CD8-positive, alpha-beta memory T cell (primary cell): ENCODE measurements at places on chromosomes 5 and 9. TPM values are rescaled to one million over a fixed set of nuclear protein-coding genes. Genes with fewer than 3 reads are reported as not detected.

Gene GARIN3
- not detected for polyA plus RNA-seq

- H3K36me3 ChIP-seq: no peaks in the 10 kb centered on the region
- H3K4me1 ChIP-seq: no peaks in the 10 kb centered on the region
- no peak overlapping the region for H3K27ac ChIP-seq
Observed at GRCh38 chr9:121656941-121657470, 5.6 kb downstream of the DAB2IP start.

DNA sequence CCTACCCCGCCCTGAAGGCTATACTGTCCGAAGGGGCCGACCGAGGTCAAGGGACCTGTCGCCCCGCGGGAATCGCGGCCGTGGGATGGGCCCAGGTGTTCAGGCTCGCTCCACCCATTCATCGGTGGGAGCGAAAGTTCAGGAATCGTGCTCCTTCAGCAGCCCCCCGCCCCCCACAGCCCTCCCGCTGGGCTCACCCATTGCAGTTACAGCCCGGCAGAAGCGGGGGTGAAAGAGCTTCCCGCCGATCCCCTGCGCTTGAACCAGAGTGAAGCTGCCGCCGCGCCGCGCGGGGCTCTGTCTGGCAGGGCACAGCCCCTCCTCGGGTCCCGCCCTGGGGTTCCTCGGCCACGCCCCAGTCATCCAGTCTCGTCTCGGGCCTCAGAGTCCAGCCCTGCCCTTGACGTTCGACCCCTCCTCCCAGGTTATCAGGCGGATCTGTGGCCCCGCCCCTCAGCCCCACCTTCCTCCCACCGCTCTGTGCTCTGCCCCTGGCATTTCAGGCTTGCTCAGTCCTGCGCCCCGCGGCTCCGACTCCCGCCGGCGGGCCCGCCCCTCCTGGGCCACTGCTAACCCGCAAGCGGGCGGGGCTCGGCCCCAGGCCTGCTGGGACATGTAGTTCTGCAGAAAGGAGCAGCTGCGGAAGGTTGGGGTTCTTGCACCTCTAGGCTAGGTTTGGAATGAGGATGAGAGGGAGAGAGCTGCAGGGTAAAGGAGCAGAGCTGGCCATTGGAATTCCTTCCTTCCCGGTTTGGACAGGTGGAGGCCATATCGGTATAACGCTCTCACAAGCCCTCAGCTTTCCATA, at the start of gene MYORG:
Gene MYORG, minus strand, starts transcription at position 303 of the 808 bp plus-strand sequence. CDS start 3,955 bp downstream, outside the sequence.
- H3K27me3 ChIP-seq: no peaks in the 10 kb centered on the region
- no peaks in the 10 kb centered on the region for H3K36me3 ChIP-seq
- DNase-seq: peak; percentile 95
- peak within 1 kb of the TSS; percentile 74 for H3K4me3 ChIP-seq
- H3K27ac ChIP-seq: peak within 1 kb of the TSS; percentile 64
- peaks cover 38% of the 10 kb centered on the region for H3K4me1 ChIP-seq

GRCh38 chr9:123540457-123540856, 184.5 kb downstream of the CRB2 start:
- H3K27ac ChIP-seq: no peak overlapping the region
- no peaks in the 10 kb centered on the region for H3K4me1 ChIP-seq
- no peaks in the 10 kb centered on the region for H3K27me3 ChIP-seq
- no peak for DNase-seq

- no peak overlapping the region for H3K4me3 ChIP-seq
- no peak overlapping the region for H3K27ac ChIP-seq
- DNase-seq: no peak
- no peaks in the 10 kb centered on the region for H3K27me3 ChIP-seq
Observed at GRCh38 chr9:127505396-127506116, 54.2 kb downstream of the LRSAM1 start.

GRCh38 chr5:31962351-31962751, 211.8 kb downstream of the GOLPH3 start:
- no peak for DNase-seq
- H3K36me3 ChIP-seq: no peaks in the 10 kb centered on the region
- no peak overlapping the region for H3K27ac ChIP-seq
- H3K4me3 ChIP-seq: no peak overlapping the region

- no peak overlapping the region for H3K4me3 ChIP-seq
- peaks cover 67% of the 10 kb centered on the region for H3K36me3 ChIP-seq
- DNase-seq: no peak
- no peaks in the 10 kb centered on the region for H3K27me3 ChIP-seq
Observed at GRCh38 chr9:33469891-33470290, 3.8 kb downstream of the NOL6 start.

GRCh38 chr5:109614301-109614700, 75.4 kb upstream of the MAN2A1 start:
- H3K4me3 ChIP-seq: no peak overlapping the region
- H3K36me3 ChIP-seq: no peaks in the 10 kb centered on the region
- H3K27me3 ChIP-seq: no peaks in the 10 kb centered on the region

- no peaks in the 10 kb centered on the region for H3K27me3 ChIP-seq
- no peak overlapping the region for H3K4me3 ChIP-seq
- no peaks in the 10 kb centered on the region for H3K4me1 ChIP-seq
- no peak overlapping the region for H3K27ac ChIP-seq
- no peak for DNase-seq
Observed at GRCh38 chr5:39314591-39314990, 49.7 kb downstream of the C9 start.

DNA sequence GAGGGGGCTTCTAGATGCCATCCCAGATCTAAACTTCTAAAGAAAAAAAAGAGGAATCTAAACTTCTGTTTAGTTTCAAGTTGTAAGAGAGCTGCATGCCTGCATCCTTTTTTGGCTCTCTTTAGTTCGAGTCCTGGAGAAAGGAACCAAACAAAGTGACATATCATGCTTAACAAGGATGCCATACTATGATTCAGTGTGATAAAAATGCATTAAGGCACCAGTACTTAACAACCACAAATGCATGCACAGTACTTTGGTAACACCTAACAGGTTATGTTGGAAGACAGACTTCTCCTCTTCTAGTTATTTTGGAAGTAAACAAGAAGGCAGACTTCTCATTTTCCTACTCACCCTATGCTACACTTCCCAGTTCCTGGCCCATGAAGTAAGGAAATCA, 27.3 kb downstream of the NME5 start:
- no peak overlapping the region for H3K4me3 ChIP-seq
- no peaks in the 10 kb centered on the region for H3K27me3 ChIP-seq
- no peaks in the 10 kb centered on the region for H3K36me3 ChIP-seq
- no peaks in the 10 kb centered on the region for H3K4me1 ChIP-seq
- H3K27ac ChIP-seq: no peak overlapping the region

DNA sequence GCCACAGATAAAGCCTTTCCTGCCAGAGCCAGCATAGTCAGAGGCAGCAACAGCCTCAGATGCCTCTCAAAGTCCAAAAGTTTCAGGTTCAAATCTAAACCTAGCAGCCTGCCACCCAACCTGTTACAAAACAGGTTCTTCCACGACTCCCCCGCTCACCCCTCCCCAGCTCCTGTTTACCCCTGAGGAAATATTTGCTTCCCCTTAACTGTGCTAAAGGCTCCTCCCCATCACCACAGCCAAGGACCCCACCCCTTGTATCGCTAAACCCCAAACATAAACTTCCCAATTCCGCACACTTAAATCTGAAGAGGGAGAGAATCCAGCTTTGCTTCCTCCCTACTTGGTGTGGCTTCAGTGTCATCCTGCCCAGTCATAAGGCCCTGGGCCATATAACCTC, 15.4 kb upstream of the VDAC1 start:
- no peak overlapping the region for H3K27ac ChIP-seq
- H3K4me3 ChIP-seq: no peak overlapping the region
- no peaks in the 10 kb centered on the region for H3K4me1 ChIP-seq
- H3K36me3 ChIP-seq: no peaks in the 10 kb centered on the region
- no peak for DNase-seq
- no peaks in the 10 kb centered on the region for H3K27me3 ChIP-seq

DNA sequence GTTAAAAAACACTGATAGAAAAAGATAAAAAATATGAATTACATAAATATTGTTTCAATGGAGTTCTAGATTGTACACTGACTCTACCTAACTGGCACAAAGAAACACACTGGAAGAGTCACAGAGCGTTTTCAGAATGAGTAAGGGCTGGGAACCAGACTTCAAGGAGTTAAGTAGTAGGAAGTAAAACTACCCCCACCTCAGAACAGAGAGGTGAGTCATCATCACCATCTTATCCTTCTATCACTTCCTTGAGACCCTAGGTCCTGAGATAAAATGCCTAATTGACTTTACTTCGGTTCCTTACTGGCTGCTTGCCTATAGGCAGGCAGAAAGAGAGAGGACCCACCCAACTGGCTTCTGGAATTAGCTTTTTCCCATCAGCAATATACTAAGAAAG, 79.7 kb downstream of the ELAVL2 start:
- no peaks in the 10 kb centered on the region for H3K27me3 ChIP-seq
- no peak for DNase-seq
- no peak overlapping the region for H3K4me3 ChIP-seq
- no peak overlapping the region for H3K27ac ChIP-seq
- H3K4me1 ChIP-seq: no peaks in the 10 kb centered on the region

DNA sequence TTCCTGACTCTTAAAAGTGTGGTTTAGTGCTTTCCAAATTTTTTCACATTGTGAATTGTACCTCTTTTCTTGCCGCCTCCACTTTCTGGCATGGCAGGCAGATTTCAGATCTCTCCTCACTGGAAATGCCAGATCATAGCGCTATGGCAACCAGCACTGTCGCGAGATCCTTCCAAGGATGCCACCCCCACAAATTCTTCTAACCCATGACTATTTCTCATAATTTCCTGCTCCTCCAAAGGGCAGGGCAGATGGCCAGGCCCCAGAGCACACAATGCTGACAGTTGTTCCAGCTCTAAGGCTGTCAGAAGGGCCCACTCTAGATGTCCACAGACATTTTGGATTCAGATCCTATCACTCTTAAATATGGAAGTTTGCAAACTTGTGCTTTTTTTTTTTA, 446.2 kb upstream of the RIOK2 start:
- DNase-seq: no peak
- H3K4me1 ChIP-seq: no peaks in the 10 kb centered on the region
- no peak overlapping the region for H3K4me3 ChIP-seq
- no peak overlapping the region for H3K27ac ChIP-seq
- no peaks in the 10 kb centered on the region for H3K27me3 ChIP-seq
- H3K36me3 ChIP-seq: no peaks in the 10 kb centered on the region

DNA sequence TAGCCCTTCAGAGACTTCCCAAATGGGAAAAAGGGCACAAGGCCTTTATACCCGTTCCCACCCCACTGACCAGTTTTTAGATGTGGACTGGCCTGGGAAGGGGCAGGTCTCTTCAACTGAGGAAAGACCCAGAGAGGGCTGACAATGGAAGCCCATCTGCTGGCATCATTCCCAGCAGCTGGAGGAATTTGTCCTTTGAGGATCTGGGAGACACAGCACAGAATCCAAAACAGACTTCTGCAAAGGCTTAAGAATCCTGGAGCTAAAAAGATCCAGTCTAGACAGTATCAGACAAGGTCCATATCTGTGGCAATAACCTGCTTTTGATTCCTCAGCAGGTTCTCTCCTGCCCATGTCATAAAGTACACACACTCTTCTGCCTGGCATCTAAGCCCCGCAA, 329.2 kb downstream of the TMEM167A start:
- no peak overlapping the region for H3K27ac ChIP-seq
- H3K27me3 ChIP-seq: no peaks in the 10 kb centered on the region
- H3K36me3 ChIP-seq: no peaks in the 10 kb centered on the region
- H3K4me1 ChIP-seq: peaks cover 6% of the 10 kb centered on the region

- H3K4me1 ChIP-seq: no peaks in the 10 kb centered on the region
- DNase-seq: no peak
- H3K36me3 ChIP-seq: no peaks in the 10 kb centered on the region
- H3K4me3 ChIP-seq: no peak overlapping the region
- H3K27me3 ChIP-seq: no peaks in the 10 kb centered on the region
Observed at GRCh38 chr5:31153521-31153920, 40.0 kb upstream of the CDH6 start.

DNA sequence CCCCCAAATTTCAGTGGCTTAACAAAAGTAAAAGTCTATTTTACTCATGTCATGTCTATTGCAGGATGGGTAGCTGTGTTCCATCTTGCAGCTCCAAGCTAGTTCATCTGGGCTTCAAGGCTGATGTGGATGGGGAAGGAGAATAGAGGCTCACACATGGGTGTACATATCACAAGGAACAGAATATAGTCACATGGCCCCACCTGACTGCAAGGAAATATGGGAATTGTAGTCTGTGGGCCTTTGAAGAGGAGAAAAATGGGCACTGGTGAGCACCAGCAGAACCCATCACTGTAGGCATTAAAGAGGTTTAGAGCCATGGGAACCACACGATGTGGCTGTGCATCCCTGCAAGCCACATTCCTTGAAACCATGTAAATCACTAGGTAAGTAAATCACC, 17.9 kb upstream of the TRIO start:
- no peaks in the 10 kb centered on the region for H3K27me3 ChIP-seq
- H3K4me1 ChIP-seq: no peaks in the 10 kb centered on the region
- no peak overlapping the region for H3K27ac ChIP-seq
- no peak overlapping the region for H3K4me3 ChIP-seq

DNA sequence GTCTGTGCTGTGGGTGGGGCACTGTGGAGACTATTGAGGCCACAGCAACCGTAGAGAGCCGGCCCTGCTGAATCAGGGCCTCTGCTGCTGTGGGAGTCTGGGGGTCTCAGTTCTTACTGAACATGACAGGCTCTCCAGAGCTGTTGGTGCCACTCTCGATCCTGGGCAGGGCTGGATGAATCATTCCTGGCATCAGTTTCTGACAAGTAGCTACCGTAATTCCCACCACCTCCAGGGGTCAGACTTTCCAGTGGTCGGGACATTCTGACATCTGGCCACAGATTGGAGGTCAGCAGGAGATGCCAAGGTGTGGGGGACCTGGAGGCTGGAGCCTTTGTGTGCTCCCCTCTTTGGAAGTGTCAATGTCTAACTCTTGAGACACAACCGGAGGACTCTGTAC, 188.4 kb downstream of the IRX2 start:
- H3K4me3 ChIP-seq: no peak overlapping the region
- no peak overlapping the region for H3K27ac ChIP-seq
- H3K36me3 ChIP-seq: no peaks in the 10 kb centered on the region
- DNase-seq: no peak
- H3K27me3 ChIP-seq: no peaks in the 10 kb centered on the region
- no peaks in the 10 kb centered on the region for H3K4me1 ChIP-seq

- no peak overlapping the region for H3K27ac ChIP-seq
- H3K27me3 ChIP-seq: no peaks in the 10 kb centered on the region
- H3K4me3 ChIP-seq: peak overlapping the region; percentile 26
- peak; percentile 17 for DNase-seq
- peaks cover 57% of the 10 kb centered on the region for H3K4me1 ChIP-seq
Observed at GRCh38 chr5:56327809-56328208, 94.7 kb upstream of the ANKRD55 start.

GRCh38 chr5:164204338-164204946, 699.0 kb downstream of the MAT2B start:
- no peaks in the 10 kb centered on the region for H3K4me1 ChIP-seq
- H3K27ac ChIP-seq: no peak overlapping the region
- H3K36me3 ChIP-seq: no peaks in the 10 kb centered on the region
- no peak overlapping the region for H3K4me3 ChIP-seq
- no peak for DNase-seq
